Activated naive CD8-positive, alpha-beta T cell treated with anti-CD3 and anti-CD28 coated beads, Interleukin-2, amount 50 U/mL, for 24 hours (primary cell): ENCODE measurements at places on chromosomes 11 and 22.

GRCh38 chr11:102240502-102240901 lies 76.8 kb upstream of the BIRC3 start:
- H3K27ac ChIP-seq = no peak overlapping the region
- H3K4me3 ChIP-seq = no peak overlapping the region
- no peak for DNase-seq
- no peaks in the 10 kb centered on the region for H3K36me3 ChIP-seq

GRCh38 chr11:48013269-48013901 lies 33.0 kb downstream of the PTPRJ start:
- peak overlapping the region; percentile 47 for H3K4me3 ChIP-seq
- peak overlapping the region; percentile 93 for H3K27ac ChIP-seq
- no peaks in the 10 kb centered on the region for H3K27me3 ChIP-seq
- peaks cover 91% of the 10 kb centered on the region for H3K4me1 ChIP-seq
- H3K36me3 ChIP-seq = peaks cover 8% of the 10 kb centered on the region

DNA sequence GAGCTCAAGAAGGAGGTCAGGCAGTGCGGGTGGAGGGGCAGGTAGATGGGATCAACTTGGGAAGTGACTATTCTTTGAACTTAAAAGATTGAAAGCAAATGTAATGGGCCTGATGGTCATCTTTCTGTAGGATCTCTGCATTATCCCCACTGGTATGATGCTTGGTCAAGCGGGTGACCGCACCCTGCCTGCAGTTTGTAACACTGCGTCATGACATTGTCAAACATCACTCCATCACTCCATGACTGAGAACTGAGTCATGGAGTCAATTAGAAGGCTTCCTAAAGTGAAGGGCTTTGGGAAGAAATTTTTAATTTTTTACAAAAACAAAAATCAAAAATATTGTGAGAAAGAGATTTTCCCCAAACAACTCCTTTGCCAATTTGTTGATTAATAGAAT lies 62.4 kb upstream of the BMAL1 start:
- H3K27ac ChIP-seq = no peak overlapping the region
- no peak overlapping the region for H3K4me3 ChIP-seq
- DNase-seq = no peak
- H3K27me3 ChIP-seq = peaks cover 2% of the 10 kb centered on the region

- H3K4me1 ChIP-seq = no peaks in the 10 kb centered on the region
- no peaks in the 10 kb centered on the region for H3K36me3 ChIP-seq
- no peak overlapping the region for H3K27ac ChIP-seq
- no peak for DNase-seq
Observed at GRCh38 chr11:132228746-132229325, 858.4 kb downstream of the NTM start.

- no peak for DNase-seq
- no peaks in the 10 kb centered on the region for H3K27me3 ChIP-seq
- H3K36me3 ChIP-seq = no peaks in the 10 kb centered on the region
- no peak overlapping the region for H3K4me3 ChIP-seq
- peaks cover 15% of the 10 kb centered on the region for H3K4me1 ChIP-seq
Observed at GRCh38 chr22:35317680-35318290, 18.1 kb downstream of the TOM1 start.

DNA sequence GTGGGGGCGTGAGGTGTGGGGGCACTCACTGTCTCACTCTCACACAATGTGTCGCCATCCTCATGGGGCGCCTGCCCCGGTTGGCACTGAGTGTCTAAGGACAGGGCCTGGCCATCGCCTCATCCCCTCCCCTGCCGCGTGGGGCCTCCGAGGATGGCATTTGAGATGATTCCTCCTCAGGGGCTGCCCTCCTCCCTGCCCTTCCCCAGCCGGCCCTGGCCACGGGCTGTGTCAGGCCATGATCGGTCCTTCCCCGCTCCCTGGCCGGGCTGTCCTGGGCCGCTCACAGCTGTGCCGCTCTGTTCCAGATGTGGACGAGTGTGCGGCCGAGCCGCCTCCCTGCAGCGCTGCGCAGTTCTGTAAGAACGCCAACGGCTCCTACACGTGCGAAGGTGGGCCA lies 4.5 kb downstream of the CRELD2 start:
- H3K27ac ChIP-seq = no peak overlapping the region
- H3K4me1 ChIP-seq = peaks cover 43% of the 10 kb centered on the region
- H3K27me3 ChIP-seq = no peaks in the 10 kb centered on the region
- peaks cover 21% of the 10 kb centered on the region for H3K36me3 ChIP-seq

GRCh38 chr11:10314199-10315072 lies 9.6 kb downstream of the ADM start:
- H3K27me3 ChIP-seq = peaks cover 16% of the 10 kb centered on the region
- H3K4me3 ChIP-seq = no peak overlapping the region
- no peak overlapping the region for H3K27ac ChIP-seq
- no peak for DNase-seq

- no peak overlapping the region for H3K27ac ChIP-seq
- no peaks in the 10 kb centered on the region for H3K4me1 ChIP-seq
- no peak for DNase-seq
- no peaks in the 10 kb centered on the region for H3K27me3 ChIP-seq
Observed at GRCh38 chr11:7657306-7658025, 15.8 kb downstream of the CYB5R2 start.
